Suppressor macrophage treated with lipopolysaccharide for 1 hour (primary cell): ENCODE measurements at places on chromosomes 12 and 14.

DNA sequence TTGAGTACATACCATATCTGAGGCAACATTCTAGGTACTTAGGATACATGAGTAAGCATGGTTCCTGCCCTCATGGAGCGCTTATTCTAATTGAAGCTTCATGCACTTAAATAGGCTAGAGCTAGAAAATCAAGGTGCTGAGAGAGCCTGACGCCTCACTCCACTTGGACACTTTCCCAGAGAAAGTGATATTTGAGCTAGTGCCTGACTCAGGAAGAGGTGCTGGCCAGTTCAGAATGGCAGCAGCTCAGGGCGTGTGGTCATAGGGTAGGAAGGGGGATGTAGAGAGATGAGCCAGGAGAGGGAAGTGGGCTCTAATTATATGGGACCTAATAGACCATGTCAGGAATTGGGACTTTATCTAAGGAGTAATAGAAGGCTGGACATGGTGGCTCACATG, 33.3 kb downstream of the TULP3 start:
- DNase-seq = no peak

- no peak for DNase-seq
These were observed 64.9 kb upstream of the FAM181A start for GRCh38 chr14:93862265-93862664.

- DNase-seq = no peak
These were observed 31.7 kb downstream of the KLRK1 start for GRCh38 chr12:10358131-10358530.

DNA sequence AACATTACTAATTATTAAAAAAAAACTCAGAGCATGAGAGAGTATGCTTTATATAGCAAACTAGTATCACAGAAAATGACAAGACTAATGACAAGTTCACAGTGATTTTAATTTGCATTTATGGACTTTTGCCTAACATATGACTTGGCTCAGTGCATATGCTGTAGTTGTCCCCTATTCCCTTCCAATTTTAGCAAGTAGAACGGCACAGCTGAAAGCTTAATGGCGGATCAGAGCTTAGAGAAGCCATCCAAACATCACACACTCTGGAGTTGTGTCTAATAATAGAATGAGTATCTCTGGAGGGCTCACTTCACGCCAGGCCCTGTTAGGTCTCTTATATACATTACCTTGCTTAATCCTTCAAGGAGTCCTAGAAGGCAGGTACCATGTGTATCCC, 13.3 kb downstream of the CNIH1 start:
- no peak for DNase-seq

GRCh38 chr14:56212521-56212920, 94.3 kb downstream of the PELI2 start:
- DNase-seq = no peak

- no peak for DNase-seq
These were observed 1.4 kb upstream of the TBX3 start for GRCh38 chr12:114685320-114685781.

GRCh38 chr12:116856729-116857128, 24.5 kb downstream of the HRK start:
- DNase-seq = no peak

DNA sequence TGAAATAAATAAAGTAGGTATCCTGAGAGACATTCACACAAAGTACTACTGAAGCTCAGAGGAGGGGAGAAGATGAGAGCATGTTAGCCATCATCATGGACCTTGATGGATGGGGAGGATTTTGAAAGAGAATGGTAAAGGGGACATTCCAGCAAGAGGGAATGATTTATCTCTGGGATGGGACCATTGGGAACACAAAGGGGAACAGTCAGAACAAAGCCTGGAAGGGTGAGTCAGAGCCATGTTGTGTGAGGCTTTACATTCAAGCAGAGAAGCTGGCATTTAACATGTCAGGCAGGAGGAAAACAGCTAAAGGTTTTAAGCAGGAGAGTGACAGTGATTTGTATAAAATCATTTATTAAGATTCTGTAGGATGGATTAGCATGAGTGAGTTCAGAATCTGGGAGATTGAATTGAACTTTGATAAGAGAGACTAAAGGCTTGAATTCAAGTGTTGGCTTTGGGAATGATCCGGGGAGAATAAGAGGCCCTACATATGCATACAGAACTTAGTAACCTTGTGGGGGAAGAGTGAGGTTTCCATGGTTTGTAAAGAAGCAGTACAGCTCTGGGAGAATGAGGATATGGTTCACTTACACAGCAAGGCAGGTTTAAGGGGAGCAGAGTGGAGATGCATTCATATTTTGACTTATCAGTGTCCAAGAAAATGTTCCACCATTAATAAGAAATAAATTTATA, 174.4 kb downstream of the SYT10 start:
- DNase-seq = no peak
